ENCODE measurements at places on chromosomes 1 and 21. TPM values are rescaled to one million over a fixed set of nuclear protein-coding genes. Genes with fewer than 3 reads are reported as not detected.

- DNase-seq, result no peak
Observed at GRCh38 chr1:109294481-109294880, 11.5 kb upstream of the PSRC1 start.

- DNase-seq, result no peak
Observed at GRCh38 chr1:162475089-162475488, 22.5 kb upstream of the UHMK1 start.

GRCh38 chr1:59564192-59564891, 250.4 kb upstream of the HOOK1 start:
- DNase-seq, result no peak

- no peak for DNase-seq
Observed at GRCh38 chr1:43171312-43171875, 696 bp downstream of the EBNA1BP2 start.

- no peak for DNase-seq
Observed at GRCh38 chr21:43911935-43912487, 47.0 kb downstream of the AGPAT3 start.

DNA sequence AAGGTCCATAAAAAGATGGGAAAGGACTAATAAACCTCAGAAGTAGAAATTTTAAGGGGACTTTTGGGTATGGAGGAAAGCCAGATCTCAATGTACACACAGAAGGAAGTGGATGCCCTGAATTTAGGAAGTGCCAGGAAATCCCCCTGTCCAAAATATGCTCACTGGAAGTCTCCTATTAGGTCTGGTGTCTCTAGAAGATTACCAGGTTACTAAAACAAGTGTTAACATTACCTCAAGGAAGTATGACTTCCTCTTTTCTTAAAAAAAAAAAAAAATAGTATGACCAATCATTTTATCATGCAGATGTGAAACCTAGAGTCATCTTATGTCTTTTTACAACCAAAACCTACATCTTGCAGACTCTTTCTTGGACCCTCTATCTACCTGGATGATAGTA, 30.7 kb downstream of the CD58 start:
- DNase-seq, result no peak

DNA sequence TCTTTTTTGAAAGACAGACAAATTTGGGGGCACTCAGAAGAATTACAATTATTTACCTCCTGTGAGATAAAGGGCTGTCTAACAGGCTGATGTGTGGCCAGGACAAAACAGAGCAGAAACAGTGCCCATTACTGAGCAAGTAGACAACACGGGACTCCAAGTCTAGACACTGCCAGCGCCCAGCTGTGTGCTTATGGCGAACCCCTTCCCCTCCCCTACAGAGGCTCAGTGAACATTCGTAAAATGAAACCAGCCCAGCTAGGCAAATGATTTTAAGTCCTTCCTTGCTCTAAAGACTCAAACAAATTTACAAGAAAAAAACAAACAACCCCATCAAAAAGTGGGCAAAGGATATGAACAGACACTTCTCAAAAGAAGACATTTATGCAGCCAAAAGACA, 91.1 kb downstream of the RUNX1 start:
- DNase-seq, result no peak

DNA sequence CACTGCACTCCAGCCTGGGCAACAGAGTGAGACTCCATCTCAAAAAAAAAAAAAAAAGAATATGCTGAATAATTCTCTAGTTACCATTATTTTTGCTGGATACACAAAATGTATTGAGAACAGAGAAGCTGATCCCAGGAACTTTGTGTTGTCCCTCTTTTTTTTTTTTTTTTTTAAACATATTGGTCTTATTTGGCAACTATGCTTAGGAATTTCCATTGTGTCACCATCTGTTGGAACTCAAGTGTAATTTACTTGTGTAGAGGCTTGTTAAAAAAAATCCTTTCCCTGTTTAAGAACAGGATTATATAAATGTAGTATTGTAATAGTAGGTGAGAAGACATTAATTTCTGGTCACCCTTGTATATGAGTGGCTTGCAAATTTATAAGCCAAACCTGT, 28.6 kb downstream of the CAMSAP2 start:
- no peak for DNase-seq

The FAM89A gene
- 12.2 TPM for total RNA-seq

The MIXL1 gene
- total RNA-seq, result not detected

The HSF2BP gene
- not detected for total RNA-seq

The CYP4A22 gene
- total RNA-seq, result not detected

The RHOU gene
- 37.9 TPM for total RNA-seq

Measured in uterus (tissue), 4 donors.